ENCODE measurements at places on chromosomes 4 and X.

DNA sequence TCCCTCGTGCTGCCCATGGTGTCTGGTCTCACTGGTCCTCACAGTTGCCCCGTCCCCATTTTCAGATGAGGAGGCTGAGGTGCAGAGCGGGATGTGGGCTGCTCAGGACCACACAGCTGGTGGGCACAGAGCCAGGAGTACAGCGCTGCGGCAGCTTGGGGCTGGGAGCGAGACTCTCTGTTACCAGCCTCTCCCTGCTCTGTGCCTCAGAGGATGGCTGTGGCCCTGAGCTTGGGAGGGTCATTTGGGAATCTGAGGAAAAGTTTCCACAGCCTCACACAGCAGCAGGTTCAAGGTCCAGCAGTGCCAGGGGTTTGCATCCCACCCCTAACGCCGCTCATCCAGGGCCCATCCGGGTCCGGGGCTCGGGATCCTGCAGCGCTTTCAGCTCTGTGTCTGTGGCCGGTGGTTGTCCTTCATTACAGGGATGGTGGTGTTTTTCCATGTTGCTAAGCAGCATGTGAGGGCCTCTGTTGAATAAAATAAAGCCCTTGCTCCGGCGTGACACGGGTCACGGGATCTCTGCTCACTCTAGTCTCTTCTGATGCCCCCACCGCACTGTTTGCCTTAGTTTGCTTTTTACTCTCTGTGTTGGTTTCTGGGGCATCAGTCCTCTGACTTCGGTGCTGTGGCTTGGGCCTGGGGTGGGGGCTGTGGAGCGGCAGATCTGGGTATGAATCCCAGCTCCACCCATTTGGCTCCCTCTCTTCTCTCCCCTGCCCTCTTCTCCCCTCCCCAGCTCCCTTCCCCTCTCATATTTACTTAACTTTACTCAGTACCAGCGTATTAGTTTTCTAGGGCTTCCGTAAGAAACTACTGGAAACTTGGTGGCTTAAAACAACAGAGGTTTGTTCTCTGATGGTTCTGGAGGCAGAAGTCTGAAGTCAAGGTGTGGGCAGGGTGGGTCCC is 6.5 kb downstream of the WFS1 start:
- DNase-seq, result no peak

DNA sequence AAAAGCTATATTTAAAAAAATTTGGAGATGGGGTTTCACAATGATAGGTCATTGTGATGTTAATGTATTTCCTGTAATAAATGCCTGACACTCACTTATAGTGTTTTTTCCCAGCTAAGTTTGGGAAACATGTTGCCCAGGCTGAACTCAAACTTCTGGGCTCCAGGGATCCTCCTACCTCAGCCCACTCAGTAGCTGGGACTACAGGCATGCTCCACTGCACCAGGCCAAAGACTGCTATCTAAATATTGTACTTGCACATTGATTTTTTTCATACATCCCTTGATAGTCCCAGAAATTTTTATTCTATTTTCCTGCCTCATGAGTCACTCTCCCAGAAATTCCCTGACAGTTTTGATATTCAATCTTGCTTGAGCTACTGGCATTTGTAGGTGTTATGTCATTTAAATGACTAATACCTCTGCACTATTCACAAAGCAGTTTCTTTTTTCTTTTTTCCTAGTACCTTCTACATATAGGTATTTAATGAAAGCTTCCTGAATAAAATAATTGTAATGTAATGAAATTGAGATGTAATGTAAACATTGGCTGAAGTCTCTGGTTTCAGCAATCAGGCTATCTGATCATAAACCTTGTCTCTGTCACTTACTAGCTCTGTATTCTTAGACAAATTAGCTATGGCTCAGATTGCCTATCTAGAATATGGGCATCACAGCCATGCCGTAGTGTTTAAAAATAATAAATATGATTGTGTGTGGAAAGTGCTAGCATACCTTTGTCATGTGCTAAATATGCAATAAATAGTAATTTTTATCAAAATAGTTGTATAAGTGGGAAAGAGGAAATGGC is 1973.0 kb upstream of the AGA start:
- DNase-seq, result no peak

- DNase-seq, result no peak
Measured at GRCh38 chr4:103207673-103208072, 9.5 kb upstream of the CENPE start.

DNA sequence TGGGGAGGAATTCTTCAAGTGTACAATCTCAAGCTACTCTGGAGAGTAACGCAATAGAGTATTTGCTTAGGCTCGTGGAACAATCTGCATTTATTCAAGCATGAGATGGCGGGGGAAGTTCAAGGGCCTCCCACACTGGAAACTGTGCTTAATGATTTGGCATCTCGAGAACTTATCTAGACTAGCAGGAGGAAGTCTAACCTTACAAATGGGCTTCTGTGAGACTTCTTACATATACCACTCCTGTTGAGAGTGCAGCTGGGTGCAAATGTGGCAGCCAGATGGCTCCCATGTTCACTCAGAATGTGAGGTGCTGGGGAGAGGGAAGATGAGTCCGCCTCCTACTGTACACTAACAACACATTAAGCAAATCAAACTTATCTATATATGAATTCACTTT is 29.3 kb upstream of the PTPN13 start:
- DNase-seq, result no peak

DNA sequence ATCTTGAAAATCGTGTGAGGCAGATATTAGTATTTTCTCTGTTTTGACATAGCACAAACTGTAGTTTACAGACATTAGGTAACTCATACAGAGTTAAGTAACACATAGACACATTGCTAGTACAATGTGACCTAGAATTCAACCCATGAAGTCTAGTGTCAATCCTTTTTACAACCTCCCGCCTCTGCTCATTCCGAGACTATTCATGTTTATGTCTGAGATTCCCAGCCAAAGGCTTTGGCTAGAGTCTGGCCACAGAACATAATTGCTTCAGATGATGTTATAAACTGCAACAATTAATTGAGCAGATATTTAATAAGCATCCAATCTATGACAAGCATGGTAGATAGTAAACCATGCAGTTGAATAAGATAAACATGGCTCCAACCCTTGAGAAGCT is 841.0 kb downstream of the STIM2 start:
- DNase-seq, result no peak

DNA sequence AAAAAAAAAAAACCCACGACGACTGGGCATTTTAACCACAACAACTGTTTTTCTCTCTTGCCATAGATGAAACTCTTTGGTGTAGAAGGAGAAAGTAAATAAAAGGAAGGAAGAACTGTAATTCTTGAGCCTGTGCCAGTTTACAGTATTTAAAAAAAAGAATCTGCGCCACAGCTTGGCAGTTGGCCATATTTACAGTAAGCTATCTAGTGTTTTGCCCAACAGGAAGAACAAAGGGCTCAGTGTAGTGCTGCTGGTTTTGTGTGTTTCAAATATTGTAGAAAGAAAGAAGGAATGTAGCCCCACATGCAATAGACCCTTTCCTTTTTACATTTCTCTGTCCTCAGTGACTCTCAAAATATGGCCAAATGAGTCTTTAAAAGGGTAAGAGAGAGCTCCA is 66.1 kb downstream of the NR3C2 start:
- no peak for DNase-seq

DNA sequence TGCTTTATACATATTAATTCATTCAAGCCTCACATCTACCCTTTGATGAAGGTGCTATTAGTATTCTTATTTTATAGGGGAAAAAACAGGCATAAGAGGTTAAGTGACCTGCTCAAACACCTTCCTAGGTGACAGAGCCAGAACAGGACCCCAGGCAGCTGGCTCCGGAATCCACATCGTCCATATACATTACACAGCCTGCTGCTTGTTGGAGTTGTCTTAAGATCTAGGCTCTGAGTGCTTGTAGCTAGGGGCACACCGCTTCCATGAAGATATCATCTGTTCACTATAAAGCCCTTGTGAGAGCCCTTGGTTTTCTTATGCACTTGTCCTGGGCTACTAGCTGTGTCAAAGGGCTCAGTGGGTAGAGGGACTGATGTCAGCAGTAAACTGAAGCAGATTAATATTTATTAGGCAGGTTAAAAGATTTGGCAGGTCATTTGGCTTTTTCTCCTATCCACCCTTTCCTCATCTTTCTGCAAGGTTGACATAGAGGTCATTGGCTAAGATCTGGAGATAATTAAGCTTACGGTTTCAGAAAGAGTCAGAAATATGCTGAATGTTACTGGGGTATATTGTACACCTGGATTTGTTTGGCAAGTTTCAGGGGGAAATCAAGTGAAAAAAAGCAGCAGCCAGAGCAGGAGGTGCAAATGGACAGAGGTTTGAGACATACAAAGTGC is 195.4 kb downstream of the SOWAHB start:
- DNase-seq, result no peak

DNA sequence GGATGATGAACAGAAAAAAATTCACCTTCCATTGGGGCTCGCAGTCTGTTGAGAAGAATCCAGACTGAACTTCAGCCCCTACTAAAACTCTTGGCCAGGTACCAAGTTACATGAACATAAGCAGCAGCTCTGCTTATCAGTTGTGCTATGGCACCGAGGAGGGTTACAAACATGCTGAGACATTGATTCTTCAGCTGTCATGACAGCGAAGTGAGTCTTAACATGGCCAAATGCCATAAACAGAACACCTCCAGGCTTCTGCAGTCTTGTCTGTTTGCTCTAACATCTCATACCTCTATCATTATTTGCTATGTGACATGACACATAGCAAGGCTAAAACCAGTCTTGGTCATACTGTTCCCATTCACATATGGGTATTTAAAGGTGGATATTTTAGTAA is 521.5 kb downstream of the GRID2 start:
- DNase-seq, result no peak

GRCh38 chr4:56674984-56675383 is 6.1 kb downstream of the HOPX start:
- no peak for DNase-seq

DNA sequence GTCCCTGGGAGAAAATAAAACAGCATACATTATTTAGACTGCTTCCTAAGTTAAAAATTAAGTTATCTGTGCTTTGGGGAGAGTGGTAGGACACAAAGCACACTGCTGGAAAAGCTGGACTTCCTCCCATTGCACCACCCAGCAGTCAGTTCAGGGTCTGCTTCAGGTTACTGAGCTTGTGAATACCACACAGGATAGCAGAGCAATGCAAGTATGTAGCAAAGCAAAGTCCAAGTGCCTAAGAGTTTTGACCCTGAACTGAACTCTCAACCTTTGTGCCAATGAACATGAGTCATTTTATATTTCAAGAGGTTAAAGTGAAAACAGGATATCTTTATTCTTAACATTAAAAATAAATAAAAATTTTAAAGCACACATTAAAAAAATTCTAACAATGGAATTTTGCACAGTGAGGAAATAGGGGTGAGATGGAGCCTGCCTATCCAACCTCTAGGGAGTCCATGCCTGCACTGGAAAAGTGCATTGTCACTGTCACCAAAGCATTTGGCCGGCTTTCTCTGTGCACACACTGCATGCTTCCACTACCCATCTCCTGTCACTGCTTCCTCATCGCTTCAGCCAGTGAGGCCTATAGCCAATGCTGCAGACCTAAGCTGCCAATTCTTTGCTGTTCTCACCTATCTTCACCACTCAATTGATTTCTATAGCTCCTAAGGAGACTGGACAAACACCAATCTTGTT is 50.9 kb downstream of the ABCG2 start:
- DNase-seq, result no peak

- no peak for DNase-seq
Measured at GRCh38 chr4:126267689-126268088, 952.9 kb downstream of the FAT4 start.

GRCh38 chrX:46904626-46905025 is 7.6 kb upstream of the JADE3 start:
- no peak for DNase-seq

DNA sequence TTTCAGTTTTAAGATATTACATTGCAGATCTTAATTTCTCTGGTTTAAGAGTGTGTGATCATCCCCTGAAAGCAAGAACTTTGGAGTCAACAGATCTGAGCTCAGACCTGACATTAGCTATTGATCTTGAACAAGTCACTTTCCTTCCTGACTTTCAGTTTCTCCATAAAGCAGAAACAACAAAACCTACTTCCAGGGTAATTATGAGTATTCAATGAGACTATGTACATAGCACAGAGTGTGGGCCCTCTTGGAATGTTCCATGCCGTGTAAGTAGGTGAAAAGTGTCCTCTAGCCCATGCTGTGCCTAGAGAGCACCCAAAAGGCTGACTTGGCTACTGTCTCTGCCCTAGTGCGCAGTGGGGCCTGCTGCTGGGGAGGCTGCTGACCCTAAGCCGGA is 188.0 kb upstream of the RPL34 start:
- DNase-seq, result no peak

GRCh38 chr4:128825226-128825625 is 15.7 kb downstream of the JADE1 start:
- DNase-seq, result no peak

DNA sequence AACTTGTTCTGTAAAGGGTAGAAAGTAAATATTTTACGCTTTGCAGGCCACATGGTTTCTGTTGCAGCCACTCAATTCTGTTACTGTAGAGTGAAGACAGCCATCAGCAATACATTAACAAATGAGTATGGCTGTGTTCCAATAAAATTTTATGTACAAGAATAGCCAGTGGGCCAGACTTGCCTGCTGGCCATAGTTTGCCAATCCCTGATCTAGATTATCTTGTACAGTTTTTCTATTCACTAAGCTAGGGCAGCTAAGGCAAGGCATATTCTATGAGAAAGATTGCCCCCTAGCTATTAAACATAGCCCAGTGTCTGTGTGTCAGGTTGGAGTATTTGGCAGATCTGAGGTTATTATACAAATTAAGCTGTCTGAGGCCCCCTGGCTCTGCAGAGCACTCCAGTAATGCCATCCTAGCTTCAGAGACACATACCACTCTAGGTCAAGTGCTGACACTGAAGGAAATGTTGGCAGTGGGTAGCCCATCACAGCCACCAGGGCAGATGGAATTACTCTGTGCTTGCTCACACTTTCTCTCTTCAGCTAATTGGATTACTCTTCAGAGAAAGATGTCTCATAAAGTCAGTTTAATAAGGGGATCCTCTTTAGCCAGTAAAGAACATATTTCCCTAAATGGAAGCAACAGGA is 40.7 kb downstream of the MTTP start:
- DNase-seq, result no peak

GRCh38 chrX:15399962-15400391 is 15.8 kb upstream of the VEGFD start:
- no peak for DNase-seq

- no peak for DNase-seq
Measured at GRCh38 chr4:70703619-70704214, 15.4 kb downstream of the UTP3 start.
